Hindlimb muscle (tissue), 1 donor: ENCODE measurements at places on chromosomes 6 and 20. TPM values are rescaled to one million over a fixed set of nuclear protein-coding genes. Genes with fewer than 3 reads are reported as not detected.

Gene HAO1
- polyA plus RNA-seq = not detected

Gene FAM184A
- polyA plus RNA-seq = 10.2 TPM

Gene RNF217
- polyA plus RNA-seq = 53.7 TPM

Gene DDO
- polyA plus RNA-seq = 0.89 TPM

Gene PDE7B
- 7.1 TPM for polyA plus RNA-seq

Gene RWDD2A
- polyA plus RNA-seq = 2.8 TPM

Gene COL20A1
- 6.2 TPM for polyA plus RNA-seq
